ENCODE measurements at places on chromosomes 6 and 20. TPM values are rescaled to one million over a fixed set of nuclear protein-coding genes. Genes with fewer than 3 reads are reported as not detected.

Gene DEFB125
- not detected for total RNA-seq

Gene KCNQ2
- 3.8 TPM for total RNA-seq

Gene BMP7
- total RNA-seq, result 5.0 TPM

DNA sequence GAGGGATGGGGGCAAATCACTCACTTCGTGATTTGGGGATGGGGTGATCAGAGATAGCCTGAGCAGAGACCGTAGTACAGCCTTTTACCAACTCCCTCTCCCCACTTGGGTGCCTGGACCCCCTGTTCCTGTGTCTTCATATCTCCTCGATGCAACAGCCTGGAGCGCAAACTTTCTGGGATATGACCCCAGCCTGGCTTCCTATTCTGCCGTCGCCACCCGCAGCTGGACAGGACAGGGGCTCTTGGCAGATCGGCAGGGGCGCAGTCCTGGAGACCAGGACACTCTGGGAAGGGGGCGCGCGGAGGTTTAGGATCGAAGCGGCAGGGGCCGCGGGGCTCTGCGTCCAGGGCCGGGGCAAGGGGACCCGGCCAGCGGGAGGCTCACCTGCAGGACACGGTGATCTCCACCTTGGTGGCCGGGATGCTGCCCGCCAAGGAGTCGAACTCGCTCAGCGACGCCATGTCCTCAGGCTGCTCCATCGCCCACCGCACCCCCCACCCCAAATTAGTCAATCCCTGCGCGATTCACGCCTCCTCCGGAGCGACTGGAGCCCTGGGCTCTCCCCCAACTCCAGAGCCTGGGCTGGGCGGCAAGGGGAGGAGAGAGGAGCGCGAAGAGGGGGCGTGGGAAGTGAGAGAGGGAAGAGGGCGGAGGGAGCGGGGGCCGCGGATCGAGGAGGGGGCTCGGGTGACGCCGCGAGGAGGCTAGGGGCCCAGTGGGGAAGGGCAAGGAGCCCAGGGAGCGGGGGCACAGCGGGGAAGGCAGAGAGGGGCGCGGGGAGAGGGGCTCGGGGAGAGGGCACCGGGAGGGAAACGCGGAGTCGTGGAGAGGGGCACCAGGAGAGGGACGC is at the start of gene CPNE5:
TSS of gene CPNE5 (minus strand) at position 549 of the 853 bp plus-strand sequence. CDS start at position 482, 67 bp downstream.
- peak; percentile 60 for DNase-seq
- H3K27me3 ChIP-seq, result peaks cover 5% of the 10 kb centered on the region
- peaks cover 46% of the 10 kb centered on the region for H3K4me1 ChIP-seq
- H3K36me3 ChIP-seq, result no peaks in the 10 kb centered on the region
- peak within 1 kb of the TSS; percentile 44 for H3K4me3 ChIP-seq

GRCh38 chr20:19813846-19814640 is 56.0 kb downstream of the RIN2 start:
- no peaks in the 10 kb centered on the region for H3K36me3 ChIP-seq
- DNase-seq, result no peak
- peak overlapping the region; percentile 61 for H3K27ac ChIP-seq
- H3K4me3 ChIP-seq, result no peak overlapping the region
- H3K27me3 ChIP-seq, result no peaks in the 10 kb centered on the region

- H3K36me3 ChIP-seq, result no peaks in the 10 kb centered on the region
- H3K4me3 ChIP-seq, result no peak overlapping the region
- H3K4me1 ChIP-seq, result peaks cover 15% of the 10 kb centered on the region
- no peaks in the 10 kb centered on the region for H3K27me3 ChIP-seq
- DNase-seq, result peak; percentile 69
- peak overlapping the region; percentile 79 for H3K27ac ChIP-seq
Observed at GRCh38 chr6:17930321-17930993, 57.0 kb downstream of the KIF13A start.

DNA sequence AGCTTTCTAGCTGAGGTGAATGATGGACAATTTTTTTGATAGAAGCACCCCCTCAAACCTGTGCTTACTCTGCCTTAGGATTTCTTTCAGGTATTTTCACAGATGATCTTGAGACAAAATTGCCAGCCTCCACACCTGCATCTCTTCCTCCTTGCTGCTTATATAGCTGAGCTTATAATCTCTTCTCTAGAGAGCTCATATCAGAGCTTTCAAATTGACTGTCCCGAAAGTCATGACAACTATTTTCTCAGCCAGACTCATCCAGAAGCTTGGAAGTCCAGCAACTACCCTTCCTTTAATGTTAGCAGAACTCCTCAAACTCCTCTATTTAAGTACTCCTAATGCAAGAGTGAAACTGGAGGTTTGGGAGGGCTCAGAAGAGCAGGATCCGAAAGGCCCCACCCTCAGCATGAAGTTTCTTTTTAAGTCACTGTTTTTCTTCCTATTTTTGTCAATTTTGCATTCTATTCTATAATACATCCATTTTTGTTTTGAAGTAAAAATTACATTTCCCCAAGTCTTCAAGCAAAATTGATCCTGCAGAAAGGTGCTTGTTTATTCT is 12.7 kb downstream of the CGA start:
- no peak for DNase-seq
- no peaks in the 10 kb centered on the region for H3K4me1 ChIP-seq
- H3K4me3 ChIP-seq, result no peak overlapping the region
- no peak overlapping the region for H3K27ac ChIP-seq

DNA sequence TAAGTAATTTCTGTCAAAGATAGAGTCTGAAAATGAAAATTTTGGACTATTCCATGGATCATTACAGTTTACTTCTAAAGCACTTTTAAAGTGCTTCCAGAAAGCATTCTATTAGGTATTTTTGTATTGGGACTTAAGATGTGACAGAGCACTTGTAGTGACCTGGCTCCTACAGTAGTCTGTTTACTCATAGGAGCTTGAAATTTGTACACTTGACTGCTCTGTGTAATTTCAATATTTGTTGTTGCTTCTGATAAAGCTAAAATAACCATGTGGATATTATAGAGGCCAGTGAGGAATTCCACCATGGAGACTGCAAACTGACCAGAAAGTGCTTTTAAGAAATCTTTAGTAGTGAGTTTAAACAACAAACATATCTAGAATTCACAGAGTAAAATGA is 10.3 kb downstream of the NFYA start:
- no peak overlapping the region for H3K4me3 ChIP-seq
- no peak overlapping the region for H3K27ac ChIP-seq
- DNase-seq, result no peak
- no peaks in the 10 kb centered on the region for H3K27me3 ChIP-seq
- peaks cover 18% of the 10 kb centered on the region for H3K4me1 ChIP-seq

DNA sequence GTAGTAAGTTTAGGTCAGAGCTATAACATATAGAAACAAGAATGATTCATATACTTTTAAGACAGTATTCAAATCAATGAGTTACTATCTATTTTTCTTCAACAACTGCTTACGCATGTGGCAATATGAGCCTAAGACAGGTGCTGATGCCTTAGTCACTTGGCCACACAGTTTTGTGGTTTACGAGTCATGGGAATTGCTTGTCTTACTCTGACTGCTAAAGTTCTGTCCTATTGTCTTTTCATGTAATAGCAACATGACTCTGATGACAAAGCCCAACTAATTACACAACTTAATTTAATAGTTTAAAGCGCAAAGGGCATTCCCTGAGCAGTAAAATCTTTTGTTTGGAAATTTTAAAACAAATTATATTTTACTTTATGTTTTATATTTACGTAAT is 159.3 kb upstream of the CENPW start:
- no peak for DNase-seq
- no peaks in the 10 kb centered on the region for H3K4me1 ChIP-seq
- H3K4me3 ChIP-seq, result no peak overlapping the region
- H3K27me3 ChIP-seq, result no peaks in the 10 kb centered on the region

DNA sequence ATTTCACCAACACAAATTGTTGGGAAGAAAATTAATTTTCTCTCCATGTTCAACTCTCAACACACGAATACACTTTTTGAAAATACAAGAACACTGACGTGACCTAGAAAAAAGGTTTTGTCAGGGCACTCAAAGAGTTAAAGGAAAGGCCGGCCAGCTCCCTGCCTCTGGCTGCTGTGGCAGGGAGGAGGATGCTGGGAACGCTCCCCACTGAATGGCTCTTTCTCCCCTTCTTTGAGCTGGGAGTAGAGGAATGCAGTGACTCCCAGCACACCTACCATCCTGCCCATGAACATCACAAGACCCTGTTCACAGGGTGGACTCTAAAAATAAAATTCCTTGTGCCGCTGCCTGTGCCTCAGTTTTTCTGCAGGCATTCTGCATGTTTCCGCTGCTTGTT is 47.0 kb downstream of the MAP3K5 start:
- H3K4me1 ChIP-seq, result no peaks in the 10 kb centered on the region
- no peaks in the 10 kb centered on the region for H3K36me3 ChIP-seq
- peak overlapping the region; percentile 15 for H3K4me3 ChIP-seq
- DNase-seq, result no peak

Measured in heart right ventricle (tissue), 16 donors.